ENCODE measurements at places on chromosomes 6 and 20.

- peak; percentile 78 for DNase-seq
These were observed at the start of gene RRAGD for GRCh38 chr6:89412071-89413005. TSS of gene RRAGD (minus strand) at chr6:89412273. CDS start at chr6:89411993, 280 bp downstream.

GRCh38 chr6:1542764-1543163, 67.0 kb upstream of the FOXC1 start:
- no peak for DNase-seq

- no peak for DNase-seq
These were observed 62.4 kb downstream of the DTD1 start for GRCh38 chr20:18650224-18650623.

GRCh38 chr6:56573624-56574023, 69.1 kb downstream of the DST start:
- no peak for DNase-seq

DNA sequence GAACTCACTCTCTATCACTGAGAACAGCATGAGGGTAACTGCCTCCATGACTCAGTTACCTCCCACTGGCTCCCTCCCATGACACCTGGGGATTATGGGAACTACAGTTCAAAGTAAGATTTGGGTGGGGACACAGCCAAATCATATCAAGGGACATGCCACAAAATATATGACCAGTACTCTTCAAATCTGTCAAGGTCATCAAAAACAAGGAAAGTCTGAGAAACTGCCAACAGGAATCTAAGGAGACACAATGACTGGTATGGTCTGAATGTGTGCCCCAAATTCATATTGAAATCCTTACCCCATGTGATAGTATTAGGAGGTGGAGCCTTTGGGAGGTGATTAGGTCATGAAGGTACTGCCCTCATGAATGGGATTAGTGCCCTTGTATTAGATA, 258.8 kb downstream of the TPBG start:
- no peak for DNase-seq

DNA sequence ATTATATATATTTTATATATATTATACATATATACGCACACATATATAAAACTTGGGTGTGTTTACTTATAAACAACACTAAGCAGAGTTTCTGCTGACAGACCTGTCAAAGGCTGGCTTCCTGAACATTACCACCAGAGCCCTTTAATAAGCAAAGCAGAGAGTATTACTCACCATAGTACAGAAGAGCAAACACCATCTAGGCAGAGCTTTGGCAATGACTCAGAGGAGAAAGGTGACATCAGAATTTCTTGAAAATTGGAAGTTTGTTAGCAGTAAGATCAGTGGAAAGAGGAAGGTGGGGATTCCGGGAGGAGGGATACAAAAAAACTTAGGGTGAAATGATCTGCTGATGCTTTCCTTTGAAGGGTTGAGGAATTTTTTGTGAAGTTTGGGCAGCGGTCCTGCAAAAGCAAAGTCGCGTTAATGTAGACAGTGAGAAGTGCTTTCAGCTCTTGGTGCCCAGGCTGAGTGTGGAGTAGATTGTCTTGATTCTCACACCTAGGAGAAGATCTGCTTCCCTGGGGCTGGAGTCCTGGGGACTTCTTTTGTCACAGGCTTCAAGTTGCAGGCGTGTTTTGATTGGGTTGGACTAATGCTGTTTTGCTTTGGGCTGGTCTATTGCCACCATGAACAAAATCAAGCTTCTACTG, 109.6 kb upstream of the BACH2 start:
- DNase-seq = no peak

- no peak for DNase-seq
These were observed 629.7 kb upstream of the IMPG1 start for GRCh38 chr6:76702187-76702586.

- no peak for DNase-seq
These were observed 8.0 kb downstream of the HLA-F start for GRCh38 chr6:29731281-29731680.

- no peak for DNase-seq
These were observed 33.8 kb downstream of the PHACTR1 start for GRCh38 chr6:12750416-12750815.

DNA sequence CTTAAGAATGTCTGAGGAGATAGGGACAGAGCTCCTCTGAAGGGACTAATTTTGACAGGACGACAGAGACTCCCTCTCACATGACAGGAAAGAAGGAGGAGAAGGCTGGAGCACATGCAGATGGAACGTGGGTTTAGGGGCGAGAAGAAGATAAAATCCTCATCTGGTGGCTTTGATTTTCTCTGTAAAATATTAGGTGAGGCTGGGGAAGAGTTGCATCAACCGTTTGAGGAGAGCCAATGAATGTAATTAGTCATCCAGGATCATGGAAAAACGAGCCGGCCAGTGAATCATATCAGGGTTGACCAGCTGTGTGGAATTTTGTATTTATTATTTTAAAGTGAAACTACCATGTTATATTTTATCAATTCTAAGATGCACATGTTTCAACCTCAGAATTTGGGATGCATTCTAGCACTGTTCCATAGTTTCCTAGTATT, 46.9 kb upstream of the ADGRF4 start:
- no peak for DNase-seq

GRCh38 chr6:110357298-110357663, 868 bp downstream of the METTL24 start:
- DNase-seq = no peak

DNA sequence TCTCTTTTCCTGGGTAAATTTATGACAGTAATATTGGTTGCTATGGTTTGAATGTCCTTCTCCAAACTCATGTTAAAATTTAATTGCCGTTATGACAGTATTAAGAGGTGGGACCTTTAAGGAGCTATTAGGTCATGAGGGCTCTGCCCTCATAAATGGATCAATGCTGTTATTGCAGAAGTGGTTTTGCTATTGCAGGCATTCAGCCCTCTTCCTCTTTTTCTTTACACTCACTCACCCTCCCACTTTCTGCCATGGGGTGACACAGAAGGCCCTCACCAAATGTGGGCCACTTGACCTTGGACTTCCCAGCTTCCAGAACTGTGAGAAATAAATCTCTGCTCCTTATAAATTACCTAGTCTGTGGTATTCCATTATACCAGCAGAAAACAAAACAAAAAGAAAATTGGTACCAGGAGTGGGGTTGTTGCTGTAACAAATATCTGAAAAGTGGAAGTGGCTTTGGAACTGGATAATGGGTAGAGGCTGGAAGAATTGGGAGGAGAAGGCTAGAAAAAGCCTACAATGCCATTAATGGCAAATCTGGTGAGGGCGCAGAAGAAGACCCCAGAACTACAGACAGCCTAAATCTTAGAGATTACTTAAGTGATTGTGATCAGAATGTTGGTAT, 24.8 kb upstream of the IGF2R start:
- no peak for DNase-seq

DNA sequence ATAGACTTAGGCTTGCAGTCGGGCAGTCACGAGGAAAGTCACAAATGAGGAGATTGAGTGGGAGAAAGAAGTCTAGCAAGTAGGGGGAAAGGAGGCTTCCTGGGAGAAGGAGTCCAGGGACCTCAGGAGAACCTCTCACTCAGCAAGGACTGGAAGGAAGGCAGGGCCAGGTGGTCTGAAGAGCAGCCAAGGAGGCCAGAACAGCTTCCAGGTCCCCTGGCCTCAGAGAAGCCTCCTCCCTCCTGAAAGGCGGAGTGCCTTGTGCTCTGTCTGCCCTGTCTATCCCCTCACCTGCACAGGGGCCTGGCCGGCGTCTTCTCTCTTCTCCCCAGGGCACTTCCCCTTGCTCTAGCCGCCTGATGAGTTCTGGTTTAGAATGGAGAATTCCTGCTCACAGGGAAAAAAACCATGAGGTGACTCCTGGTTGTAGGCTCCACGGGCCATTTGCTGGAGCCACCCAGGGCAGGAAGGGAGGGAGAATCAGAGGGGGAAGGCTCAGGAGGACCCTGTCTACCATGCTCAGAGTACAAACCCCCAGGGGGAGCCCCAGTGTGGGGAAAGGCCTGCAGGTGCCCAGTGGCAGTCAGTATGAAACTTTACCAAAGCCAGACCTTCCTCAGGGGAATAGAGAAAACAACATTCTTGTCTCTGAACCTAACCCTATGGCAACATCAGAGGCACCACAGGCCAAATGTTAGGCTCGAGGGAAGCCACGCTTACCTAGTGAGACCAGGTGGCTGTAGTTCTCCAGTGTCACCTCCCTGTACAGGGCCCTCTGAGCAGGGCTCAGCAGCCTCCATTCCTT, 11.2 kb downstream of the ZNF337 start:
- no peak for DNase-seq

DNA sequence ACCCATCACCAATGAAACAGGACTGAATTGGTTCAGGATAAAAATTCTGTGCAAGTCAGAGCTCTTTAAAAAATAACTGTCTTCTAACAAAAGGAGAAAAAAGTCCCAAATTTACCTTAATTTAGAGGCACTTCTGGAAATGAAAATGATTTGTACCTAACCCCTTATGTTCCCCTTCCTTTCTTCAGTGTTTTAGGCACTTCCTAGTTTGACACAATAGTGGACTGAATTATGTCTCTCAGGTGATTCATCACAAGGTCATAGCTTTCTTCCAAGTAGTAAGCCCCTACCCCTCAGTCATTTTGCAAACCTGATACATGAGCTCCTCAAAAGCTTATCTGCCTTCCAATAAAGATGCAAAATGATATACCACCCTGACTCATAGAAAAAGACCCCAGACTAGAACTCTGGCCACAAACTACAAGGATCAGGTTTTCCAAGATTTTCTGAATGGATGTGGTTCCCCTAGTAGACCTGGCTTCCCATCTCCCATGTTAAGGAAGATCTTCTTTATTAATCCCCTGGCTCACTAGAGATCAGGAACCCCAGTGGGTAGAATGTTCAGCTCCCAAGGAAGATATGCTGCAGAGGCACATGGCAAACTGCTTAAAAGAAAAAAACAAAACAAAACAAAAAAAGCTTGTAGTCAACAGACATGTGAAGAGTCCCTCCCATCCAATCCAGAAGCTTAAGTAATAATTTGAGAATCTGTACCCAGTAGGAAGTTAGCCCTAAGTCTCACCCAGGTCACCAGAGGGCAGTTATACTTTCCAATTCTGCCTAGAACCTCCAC, 3.6 kb downstream of the PPP1R10 start:
- DNase-seq = no peak

- DNase-seq = no peak
These were observed 418.6 kb downstream of the CDKAL1 start for GRCh38 chr6:20952699-20953474.

DNA sequence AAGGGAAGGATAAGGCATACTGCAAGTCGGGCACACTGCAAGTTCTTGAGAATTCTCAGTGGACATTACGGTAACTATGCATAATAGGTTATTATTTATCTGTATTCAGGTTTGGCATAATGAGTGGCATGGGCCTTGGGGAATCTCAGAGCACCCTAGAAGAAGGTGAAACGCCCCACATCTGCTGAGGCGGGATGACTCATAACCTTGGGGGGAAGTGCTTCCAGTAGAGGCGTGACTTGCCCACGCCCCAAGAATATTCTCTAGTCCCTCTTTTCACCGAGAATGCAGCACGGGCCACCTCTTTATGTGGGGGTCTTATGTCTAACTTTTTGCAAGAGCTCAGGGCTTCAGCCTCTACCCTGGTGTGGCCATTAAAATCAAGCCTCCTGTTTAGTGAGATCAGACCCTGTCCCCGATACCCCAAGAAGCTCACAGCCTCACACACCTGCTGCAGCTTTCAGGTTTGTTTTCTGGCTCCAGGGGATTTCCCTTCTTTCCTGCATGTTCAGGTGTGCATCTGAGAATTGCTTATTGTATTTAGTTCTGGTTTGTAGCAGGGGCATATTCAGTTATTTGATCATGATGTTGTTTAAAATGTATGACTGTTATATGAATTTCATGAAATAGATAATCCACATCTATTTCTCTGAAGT, 19.1 kb downstream of the ZFP64 start:
- no peak for DNase-seq

- DNase-seq = no peak
These were observed 73.1 kb upstream of the CLDN20 start for GRCh38 chr6:155190677-155191076.

- no peak for DNase-seq
These were observed 70.8 kb upstream of the AHI1 start for GRCh38 chr6:135568379-135568778.

DNA sequence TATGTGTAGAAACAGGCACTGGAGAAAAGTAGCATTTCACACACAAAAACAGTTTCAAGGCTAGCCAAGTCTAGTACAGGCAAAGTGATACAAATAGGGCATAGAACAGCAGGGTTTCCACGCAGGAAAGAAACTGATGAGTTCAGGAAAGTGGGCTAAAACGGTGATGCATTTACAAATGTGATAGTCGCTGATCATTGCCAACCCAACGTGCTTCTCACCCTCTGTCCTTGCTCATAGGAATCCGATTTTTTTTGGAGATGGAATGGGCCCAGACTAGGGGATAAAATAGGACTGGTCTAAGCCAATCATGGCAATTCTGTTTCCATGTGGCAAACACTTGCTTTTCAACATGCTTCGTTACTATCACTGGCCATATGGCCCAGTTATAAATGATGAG, 536.6 kb downstream of the PRKN start:
- DNase-seq = no peak

Data from spinal cord (tissue), 10 donors.